ENCODE measurements at places on chromosomes 3 and 15. TPM values are rescaled to one million over a fixed set of nuclear protein-coding genes. Genes with fewer than 3 reads are reported as not detected.
A peak's percentile ranks its signal among the peaks of the same experiment; 100 is the strongest.

The CHRNB4 gene
- polyA plus RNA-seq, result not detected

The MAGI1 gene
- 9.6 TPM for polyA plus RNA-seq

The GPR149 gene
- not detected for polyA plus RNA-seq

DNA sequence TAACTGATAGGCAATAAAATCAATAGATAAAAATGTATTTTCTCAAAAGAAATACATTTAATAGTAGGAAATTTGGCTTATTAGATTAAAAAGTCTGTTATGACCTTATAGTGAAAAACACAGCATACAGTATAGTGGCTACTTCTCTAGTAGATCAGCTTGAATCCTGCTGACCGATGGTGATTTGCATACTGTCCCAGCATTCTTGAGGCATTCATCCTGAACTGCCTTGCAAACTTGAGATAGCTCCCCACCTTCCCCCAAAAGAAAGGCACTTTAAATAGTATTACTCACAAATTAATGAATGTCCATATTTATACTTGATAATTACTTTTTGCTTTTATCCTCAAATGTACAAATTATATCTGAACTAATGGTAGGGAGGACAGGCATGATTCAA lies 6.7 kb downstream of the CHMP2B start:
- DNase-seq, result no peak

DNA sequence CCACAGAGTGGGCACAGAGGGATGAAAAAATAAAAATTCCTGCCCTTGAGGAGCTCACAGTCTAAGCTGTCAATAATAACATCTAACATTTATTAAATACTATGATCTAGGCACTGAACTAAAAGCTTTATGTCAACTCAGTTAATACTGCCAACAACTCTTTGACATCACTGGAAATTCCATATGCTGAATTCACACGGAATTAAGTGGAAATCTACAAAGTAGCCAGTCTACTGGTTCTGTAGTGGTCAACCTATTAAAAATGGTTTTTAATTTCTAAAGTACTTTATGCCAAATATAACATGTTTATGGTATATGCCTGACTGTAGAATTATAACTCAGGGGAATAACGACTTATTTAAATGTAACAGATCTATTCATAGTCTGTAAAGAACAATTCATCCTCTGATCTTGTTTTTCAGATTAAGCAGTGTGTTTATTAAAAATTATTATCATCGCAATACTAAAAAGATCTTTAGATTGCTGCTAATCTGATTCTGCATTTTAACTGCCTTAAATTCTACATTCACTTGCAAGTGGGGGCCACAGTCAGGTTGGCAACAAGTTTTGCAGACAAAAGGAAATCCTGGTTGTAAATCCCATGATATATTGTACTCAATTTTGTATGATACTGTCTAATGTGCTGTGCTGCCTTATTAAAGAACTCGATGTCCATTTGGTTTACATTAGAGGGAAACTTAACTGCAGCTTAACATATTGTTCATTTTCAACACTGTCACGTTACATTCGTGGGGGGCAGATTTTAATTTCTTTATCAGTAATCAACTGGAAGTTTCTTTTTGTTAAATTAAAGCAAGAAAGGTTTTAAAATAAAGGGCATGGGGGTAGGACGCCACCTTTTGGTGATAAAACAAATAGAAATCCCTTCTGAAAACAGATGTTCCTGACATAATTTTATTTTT lies 2.6 kb upstream of the FOXP1 start:
- no peak for DNase-seq

DNA sequence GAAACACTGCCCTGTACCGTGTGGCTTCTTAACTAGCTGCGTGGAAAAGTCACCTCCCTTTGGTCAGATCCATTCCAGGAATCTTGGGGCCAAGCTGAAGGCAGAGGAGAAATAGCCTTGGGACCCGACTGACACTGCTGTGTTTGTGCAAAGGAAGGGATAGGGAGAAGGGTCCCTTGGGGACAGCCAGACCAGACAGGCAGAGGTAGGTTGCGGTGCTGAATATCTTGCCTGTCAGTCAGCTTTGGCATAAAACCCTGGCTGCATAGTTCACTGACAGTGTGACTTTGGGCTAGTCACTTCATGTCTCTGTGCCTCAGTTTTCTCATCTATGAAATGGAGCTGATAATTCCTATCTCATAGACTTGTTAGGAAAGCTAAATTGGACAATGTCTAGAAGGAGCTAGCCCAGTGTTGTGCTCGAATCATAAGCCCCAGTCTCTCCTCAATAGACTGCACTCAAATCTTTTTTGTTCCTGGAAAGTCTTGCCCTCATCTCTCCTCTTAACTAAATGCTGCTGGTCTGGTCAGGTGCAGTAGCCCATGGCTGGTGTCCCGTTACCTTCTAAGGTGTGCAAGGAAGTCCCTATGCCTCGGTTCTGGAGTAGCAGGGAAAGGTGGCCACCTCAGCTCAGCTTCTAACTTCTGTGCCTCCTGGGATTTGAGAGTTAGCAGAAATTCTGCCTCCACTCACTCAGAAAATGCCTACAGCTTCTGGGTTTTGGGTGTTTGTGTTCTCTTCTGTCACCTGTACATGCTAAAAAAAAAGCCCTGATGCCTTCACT lies 25.8 kb downstream of the FGD5 start:
- no peak for DNase-seq

DNA sequence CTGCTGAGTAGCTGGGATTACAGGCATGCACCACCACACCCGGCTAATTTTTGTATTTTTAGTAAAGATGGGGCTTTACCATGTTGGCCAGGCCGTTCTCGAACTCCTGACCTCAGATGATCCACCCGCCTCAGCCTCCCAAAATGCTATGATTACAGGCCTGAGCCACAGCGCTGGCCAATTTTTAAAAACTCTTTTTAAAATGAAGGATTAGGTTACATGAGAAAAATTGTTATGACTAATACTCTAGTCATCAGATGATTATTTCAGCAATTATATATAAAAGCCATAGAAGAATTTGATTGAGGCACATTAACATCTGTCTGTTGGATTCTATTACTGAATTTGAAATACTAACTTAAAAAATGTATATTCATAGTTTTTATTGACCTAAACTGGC lies 134.1 kb upstream of the MNS1 start:
- no peak for DNase-seq

GRCh38 chr15:63255489-63255990 lies 21.9 kb upstream of the APH1B start:
- DNase-seq, result no peak

GRCh38 chr3:20013396-20013795 lies 1.3 kb upstream of the PP2D1 start:
- peak; percentile 53 for DNase-seq

DNA sequence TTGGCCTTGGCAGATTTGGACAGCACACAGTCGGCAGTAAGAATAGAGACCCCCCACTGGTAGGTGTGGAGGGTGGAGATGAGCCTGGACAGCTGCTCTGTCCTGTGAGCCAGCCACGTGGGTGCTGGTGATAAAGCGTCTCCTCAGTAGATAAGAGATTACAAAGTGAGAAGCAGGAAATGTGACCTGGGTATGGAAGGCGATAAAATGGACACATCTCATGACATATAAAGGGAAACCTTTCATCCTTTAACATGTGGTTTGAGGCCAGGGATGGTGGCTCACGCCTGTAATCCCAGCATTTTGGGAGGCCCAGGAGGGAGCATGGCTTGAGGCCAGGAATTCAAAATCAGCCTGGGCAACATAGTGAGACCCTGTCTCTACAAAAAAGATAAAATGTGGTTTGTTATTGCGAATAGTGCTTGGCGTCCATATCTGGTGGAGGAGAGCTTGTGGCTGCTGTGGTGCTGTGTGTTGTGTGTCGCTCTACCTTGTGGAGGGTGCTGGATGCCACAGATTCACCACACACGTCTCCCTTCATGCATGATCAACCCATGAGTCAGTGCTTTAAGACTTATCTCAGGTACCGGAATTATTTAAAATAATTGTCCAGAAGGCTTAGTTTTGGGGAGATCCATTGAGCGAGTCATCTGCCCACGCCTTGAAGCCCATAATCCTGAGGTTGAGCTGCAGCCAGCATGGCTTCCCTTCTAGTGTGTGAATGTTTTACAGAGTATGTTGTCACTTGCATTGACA lies 157.0 kb downstream of the GABRG3 start:
- DNase-seq, result no peak

DNA sequence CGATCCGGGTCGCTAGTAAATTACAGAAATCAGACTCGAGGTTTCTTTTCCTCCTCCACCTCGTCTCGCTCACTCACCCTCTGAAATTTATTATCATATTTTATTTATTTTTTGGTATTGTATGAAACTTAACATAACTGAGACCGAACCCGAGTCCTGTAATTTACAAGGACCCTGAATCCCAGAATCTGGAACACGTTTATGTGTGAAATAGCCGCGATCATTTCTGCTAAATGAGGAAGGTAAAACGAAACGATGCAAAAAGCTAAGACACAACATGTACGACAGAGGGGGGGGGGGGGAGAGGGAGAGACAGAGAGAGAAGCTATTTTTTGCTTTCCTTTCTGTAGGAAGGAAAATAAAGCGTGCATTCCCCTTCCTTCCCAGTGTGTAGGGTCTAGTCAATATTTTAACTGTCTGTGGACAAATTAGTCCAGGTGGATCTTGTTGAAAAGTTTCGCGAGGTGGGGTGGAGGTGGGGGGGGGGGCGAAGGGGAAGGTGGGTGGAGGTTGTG lies 1.6 kb downstream of the BBX start:
- no peak for DNase-seq

DNA sequence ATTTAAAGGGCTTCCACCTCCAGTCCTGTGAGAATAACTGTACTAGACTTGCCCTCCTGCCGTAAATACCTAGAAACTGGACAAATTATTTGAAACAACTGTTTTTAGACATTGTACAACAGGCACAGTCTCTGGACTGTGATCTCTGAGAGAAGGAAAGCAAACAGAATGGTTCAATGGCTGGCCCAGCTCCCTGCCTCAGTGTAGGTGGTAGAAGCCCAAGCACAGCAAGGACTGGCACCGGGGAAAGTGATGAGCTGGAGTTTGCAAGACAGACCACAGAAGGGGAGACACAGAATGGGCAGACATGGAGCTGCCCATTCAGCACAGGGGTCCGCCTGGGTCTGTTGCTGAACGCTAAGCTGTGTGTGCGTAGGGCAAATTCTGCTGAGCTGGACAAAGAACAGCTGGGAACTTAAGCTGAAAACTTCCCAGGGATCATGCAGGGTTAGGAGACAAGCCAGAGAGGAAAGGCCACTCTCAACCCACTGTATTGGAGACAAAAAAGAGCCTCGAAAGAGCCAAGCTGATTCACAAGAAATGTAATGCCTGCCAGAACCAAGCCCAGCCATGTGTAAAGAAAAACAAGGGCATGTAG lies 52.6 kb upstream of the SEC61A1 start:
- no peak for DNase-seq

DNA sequence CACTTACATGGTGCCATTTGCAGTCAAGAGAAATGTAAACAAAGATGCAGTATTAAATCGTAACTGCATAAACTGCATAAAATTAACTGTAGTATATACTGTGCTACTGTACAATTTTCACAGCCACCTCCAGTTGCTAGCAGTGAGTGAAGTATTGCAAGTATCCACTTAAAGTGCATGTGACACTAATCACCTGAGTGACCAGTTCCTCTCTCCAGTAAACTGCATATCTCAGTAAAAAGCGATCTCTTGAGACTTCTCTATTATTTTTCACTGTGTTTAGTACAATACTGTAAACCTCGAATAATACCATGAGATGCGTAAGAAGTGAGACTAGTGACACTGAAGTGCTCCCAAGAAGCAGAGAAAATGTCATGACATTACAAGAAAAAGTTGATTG lies 111.7 kb upstream of the PLXND1 start:
- DNase-seq, result no peak

DNA sequence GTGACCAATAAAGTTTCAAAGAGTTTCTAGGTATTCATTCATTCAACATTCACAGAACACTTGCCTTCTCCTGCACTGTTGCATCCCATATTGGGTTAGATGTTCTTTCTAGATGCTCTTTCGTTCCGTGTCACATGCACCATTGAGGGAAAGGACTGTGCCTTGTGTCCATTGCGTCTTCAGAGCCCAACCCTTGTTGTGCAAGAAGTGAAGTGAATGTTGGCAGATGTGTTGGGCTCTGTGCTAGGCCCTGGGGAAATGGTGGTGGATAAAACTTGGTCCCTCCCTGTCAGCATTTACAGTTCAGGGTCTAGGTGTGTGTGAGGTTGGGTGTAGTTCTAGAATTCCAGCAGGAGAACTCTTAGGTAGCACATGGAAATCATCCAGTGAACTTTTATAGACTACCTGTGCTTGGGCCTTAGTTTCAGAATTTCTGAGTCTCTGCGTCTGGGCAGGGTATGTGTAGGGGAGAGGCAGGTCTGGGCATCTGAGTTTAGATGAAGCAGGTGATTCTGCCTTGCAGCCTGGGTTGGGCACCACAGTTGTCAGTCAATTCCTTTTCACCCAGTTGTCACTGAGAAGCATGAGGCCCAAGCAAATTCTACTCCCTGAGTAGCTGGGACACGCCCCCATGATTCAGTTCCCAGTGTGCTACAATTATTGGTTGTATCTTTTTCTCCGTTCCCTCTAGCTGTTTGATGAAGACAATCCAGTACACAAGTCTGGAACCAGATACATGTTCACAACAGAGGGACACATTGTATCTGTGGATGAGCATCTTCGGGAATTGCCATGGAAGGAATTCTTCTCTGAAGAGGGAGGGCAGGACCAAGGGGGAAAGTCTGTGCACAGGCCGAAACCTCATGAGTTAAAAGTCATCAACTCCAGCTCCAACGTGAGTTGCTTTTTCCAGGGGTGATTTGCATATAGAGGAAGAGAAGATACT lies 25.4 kb downstream of the EDEM1 start:
- no peak for DNase-seq

DNA sequence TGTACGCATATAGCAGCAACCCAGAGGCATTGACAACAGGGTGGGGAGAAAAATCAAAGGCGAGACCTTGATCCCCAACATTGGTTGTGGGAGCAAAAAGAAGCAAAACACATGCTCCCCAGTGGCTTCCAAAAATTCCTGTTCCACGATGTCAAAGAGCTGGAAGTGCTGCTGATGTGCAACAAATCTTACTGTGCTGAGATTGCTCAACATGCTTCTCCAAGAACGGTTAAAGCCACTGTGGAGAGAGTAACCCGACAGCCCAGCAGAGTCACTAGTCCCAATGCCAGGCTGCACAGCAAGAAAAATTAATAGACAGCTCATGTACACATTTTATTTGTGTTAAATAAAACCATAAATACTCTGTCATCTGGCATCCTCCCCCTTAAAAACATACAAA lies 179.9 kb upstream of the PFN2 start:
- no peak for DNase-seq

- no peak for DNase-seq
Observed at GRCh38 chr15:42547918-42548248, 710 bp downstream of the LRRC57 start.

- DNase-seq, result no peak
Observed at GRCh38 chr3:31377045-31377642, 155.6 kb upstream of the STT3B start.

- no peak for DNase-seq
Observed at GRCh38 chr3:70582803-70583202, 270.4 kb upstream of the MDFIC2 start.

- DNase-seq, result no peak
Observed at GRCh38 chr3:148389916-148390315, 307.8 kb upstream of the AGTR1 start.

- DNase-seq, result peak; percentile 21
Observed at GRCh38 chr3:127413871-127414270, 126.0 kb upstream of the PRR20G start.

GRCh38 chr3:197350446-197350845 lies 52.0 kb upstream of the DLG1 start:
- DNase-seq, result no peak

- no peak for DNase-seq
Observed at GRCh38 chr3:189212681-189213080, 40.9 kb downstream of the TPRG1 start.

Data from liver (tissue), 10 donors.